Hematopoietic multipotent progenitor cell treated with erythropoietin and hydrocortisone succinate and interleukin-3 and kit ligand, for 17 days (in vitro differentiated cells): ENCODE measurements at places on chromosomes 4 and X.

- DNase-seq = no peak
Measured at GRCh38 chrX:2500803-2501558, at the start of the genes DHRSX and ZBED1. Gene DHRSX (minus strand): TSS chrX:2500976. CDS start chrX:2500925, 51 bp downstream. Gene ZBED1 (minus strand): TSS chrX:2500976. CDS start chrX:2490719, 10,257 bp downstream.

GRCh38 chrX:11929476-11929875, 171.4 kb downstream of the MSL3 start:
- DNase-seq = no peak

GRCh38 chr4:25223802-25224375, 9.9 kb upstream of the PI4K2B start:
- DNase-seq = peak; percentile 38

- peak; percentile 36 for DNase-seq
Measured at GRCh38 chr4:138243369-138243768, 1.2 kb upstream of the SLC7A11 start.

DNA sequence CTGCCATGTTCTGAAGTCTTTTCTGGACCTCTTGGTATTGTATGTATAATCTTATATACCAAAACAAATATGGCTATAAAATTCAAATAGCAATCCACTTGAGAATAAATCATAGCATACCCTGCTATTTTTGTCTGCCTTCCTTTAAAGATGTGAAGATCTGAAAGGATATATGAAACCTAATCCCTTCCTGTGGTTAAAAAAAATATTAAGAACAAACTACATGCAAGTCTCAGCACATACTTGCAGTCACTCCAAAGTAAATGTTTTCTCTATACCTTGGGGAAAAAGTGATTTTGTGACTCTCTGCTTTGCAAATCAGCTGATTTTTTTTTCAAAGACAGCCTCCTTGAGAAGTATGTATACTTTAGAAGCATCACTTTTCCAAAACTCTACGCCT, 322.9 kb downstream of the ANKRD50 start:
- no peak for DNase-seq
